Left lung (tissue), 14 donors: ENCODE measurements at places on chromosomes 13 and 19.

GRCh38 chr13:30698488-30699005, 36.8 kb upstream of the ALOX5AP start:
- H3K27me3 ChIP-seq: no peaks in the 10 kb centered on the region
- H3K36me3 ChIP-seq: no peaks in the 10 kb centered on the region
- peak overlapping the region; percentile 37 for H3K27ac ChIP-seq
- no peak for DNase-seq

GRCh38 chr19:34261334-34262109, 7.2 kb downstream of the GARRE1 start:
- H3K27me3 ChIP-seq: no peaks in the 10 kb centered on the region
- H3K27ac ChIP-seq: no peak overlapping the region
- no peak overlapping the region for H3K4me3 ChIP-seq
- H3K4me1 ChIP-seq: peaks cover 24% of the 10 kb centered on the region
- DNase-seq: no peak

DNA sequence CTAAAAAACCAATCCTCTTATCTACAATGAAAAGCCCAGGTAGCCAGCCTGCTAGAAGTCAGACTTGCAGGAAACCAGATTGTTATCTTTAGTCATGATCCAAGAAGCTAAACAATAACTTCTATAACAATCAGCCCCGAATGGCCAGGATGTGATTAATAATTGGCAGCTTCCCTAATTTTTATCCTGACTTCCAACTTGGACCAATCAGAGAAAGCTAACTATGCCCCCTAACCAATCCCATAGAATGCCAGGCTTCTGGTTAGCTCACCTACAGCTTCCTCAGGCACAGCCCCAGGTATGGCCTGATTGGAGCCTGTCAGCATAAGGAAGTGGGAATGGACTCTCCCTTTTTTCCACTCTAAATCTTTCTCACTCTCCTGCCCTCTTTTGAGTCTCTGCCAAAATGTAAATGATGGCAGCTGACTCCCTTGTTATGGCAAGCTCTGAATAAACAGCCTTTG, 394.9 kb downstream of the DLEU7 start:
- no peaks in the 10 kb centered on the region for H3K27me3 ChIP-seq
- no peak for DNase-seq
- no peak overlapping the region for H3K27ac ChIP-seq
- H3K4me3 ChIP-seq: no peak overlapping the region
- peaks cover 21% of the 10 kb centered on the region for H3K4me1 ChIP-seq
- no peaks in the 10 kb centered on the region for H3K36me3 ChIP-seq

GRCh38 chr13:52348983-52349780, 56.8 kb downstream of the THSD1 start:
- no peaks in the 10 kb centered on the region for H3K4me1 ChIP-seq
- H3K27me3 ChIP-seq: no peaks in the 10 kb centered on the region
- no peaks in the 10 kb centered on the region for H3K36me3 ChIP-seq
- no peak overlapping the region for H3K4me3 ChIP-seq

- DNase-seq: no peak
- H3K4me1 ChIP-seq: peaks cover 17% of the 10 kb centered on the region
These were observed 24.6 kb downstream of the CYSLTR2 start for GRCh38 chr13:48678316-48678715.

- H3K4me3 ChIP-seq: no peak overlapping the region
- no peaks in the 10 kb centered on the region for H3K27me3 ChIP-seq
- no peak for DNase-seq
- no peak overlapping the region for H3K27ac ChIP-seq
- no peaks in the 10 kb centered on the region for H3K36me3 ChIP-seq
- no peaks in the 10 kb centered on the region for H3K4me1 ChIP-seq
These were observed 106.2 kb downstream of the SLITRK5 start for GRCh38 chr13:87777387-87777786.

DNA sequence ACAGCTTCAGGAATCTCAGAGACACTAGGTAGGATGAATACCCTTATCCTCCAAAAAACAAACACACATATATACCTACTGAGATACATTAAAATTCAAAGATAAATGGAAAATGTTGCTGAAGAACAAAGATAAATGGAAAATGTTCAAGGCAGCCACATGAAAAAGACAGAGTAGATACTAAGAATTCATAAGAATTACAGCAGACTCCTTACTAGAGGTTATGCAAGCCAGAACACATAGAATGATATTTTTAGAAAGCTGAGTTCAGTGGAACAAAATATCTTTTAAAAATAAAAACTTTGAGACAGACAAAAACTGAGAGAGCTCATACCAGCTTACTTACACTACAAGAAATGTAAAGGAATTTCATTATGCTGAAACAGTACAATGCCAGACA, 35.6 kb downstream of the UCHL3 start:
- no peak overlapping the region for H3K4me3 ChIP-seq
- H3K36me3 ChIP-seq: peaks cover 15% of the 10 kb centered on the region
- H3K27ac ChIP-seq: no peak overlapping the region
- H3K4me1 ChIP-seq: no peaks in the 10 kb centered on the region

GRCh38 chr13:51026016-51026415, 85.1 kb downstream of the C13orf42 start:
- no peaks in the 10 kb centered on the region for H3K4me1 ChIP-seq
- no peak overlapping the region for H3K27ac ChIP-seq
- DNase-seq: no peak
- H3K4me3 ChIP-seq: no peak overlapping the region
- H3K27me3 ChIP-seq: no peaks in the 10 kb centered on the region

DNA sequence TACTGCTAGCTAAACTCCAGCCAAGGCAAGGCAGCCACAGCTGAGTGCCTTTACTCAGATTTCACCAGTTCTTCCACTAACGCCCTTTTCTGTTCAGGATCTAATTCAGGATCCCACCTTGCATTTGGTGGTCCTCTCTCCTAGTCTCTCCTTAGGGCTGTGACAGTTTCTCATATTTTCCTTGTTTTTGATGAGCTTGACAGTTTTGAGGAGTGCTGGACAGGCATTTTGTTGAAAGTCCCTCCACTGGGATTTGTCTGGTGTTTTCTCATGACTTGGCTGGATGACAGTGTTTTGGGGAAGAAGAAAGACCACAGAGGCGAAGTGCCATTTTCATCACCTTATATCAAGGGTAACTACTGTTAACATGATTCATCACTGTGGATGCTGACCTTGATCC, 162.3 kb upstream of the TSC22D1 start:
- H3K36me3 ChIP-seq: no peaks in the 10 kb centered on the region
- H3K4me3 ChIP-seq: no peak overlapping the region
- DNase-seq: no peak
- no peak overlapping the region for H3K27ac ChIP-seq

- peaks cover 9% of the 10 kb centered on the region for H3K4me1 ChIP-seq
- no peak overlapping the region for H3K27ac ChIP-seq
- H3K36me3 ChIP-seq: no peaks in the 10 kb centered on the region
- H3K4me3 ChIP-seq: no peak overlapping the region
These were observed 12.0 kb upstream of the GAS6 start for GRCh38 chr13:113875837-113876281.

DNA sequence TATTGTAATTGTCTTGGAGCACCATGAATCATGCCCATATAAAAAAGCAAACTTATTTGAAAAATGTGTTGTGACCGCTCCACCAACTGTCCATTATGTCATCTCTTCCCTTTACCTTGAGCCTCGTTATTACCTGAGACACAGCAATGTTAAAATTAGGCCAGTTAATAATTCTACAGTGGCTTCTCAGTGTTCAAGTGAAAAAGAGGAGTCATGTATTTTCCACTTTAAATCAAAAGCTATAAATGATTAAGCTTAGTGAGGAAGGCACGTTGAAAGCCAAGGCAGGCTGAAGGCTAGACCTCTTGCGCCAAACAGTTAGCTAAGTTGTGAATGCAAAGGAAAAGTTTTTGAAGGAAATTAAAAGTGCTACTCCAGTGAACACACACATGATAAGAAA, 210.5 kb downstream of the GPC6 start:
- no peaks in the 10 kb centered on the region for H3K27me3 ChIP-seq
- no peaks in the 10 kb centered on the region for H3K4me1 ChIP-seq
- H3K36me3 ChIP-seq: no peaks in the 10 kb centered on the region
- H3K27ac ChIP-seq: no peak overlapping the region
- no peak overlapping the region for H3K4me3 ChIP-seq
- no peak for DNase-seq

GRCh38 chr13:61695147-61695546, 279.5 kb upstream of the PCDH20 start:
- H3K36me3 ChIP-seq: no peaks in the 10 kb centered on the region
- H3K27me3 ChIP-seq: no peaks in the 10 kb centered on the region
- no peaks in the 10 kb centered on the region for H3K4me1 ChIP-seq
- H3K27ac ChIP-seq: no peak overlapping the region
- DNase-seq: no peak

DNA sequence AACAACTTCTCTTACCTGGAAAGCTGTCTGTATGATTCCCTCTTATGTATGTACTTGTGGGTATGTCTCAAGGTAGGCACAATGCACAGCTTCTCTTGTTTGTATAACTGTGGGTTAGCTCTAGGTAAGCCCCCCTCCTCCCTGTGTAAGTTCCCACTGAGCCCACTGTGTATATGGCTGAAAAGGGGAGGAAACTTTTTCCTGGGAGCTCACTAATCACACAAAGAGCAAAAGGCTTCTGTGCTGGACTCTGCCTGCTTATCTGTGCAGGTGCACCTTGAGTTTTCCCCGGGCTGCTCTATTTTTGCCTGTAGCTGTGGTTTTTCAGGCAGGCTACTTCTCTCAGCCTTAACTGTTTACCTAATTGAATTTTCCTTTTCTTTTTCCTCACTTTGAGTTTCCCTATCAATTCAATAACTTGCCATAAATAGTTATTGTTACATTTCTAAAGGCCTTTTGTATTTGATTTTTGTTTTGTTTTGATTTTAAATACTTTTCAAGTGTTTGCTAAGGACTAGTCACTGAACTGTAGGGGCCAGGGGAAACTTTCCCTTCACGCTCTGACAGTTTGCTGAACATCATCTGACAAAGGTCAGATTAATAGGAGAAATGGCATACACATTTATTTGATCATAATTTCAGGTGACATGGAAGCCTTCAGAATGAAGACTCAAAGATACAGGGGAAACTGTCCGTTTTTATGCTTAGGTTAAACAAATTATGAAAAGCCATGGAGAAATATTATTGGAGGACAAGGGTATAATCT, 423.5 kb upstream of the ATXN8OS start:
- no peaks in the 10 kb centered on the region for H3K4me1 ChIP-seq
- H3K27ac ChIP-seq: no peak overlapping the region
- H3K36me3 ChIP-seq: no peaks in the 10 kb centered on the region
- H3K4me3 ChIP-seq: no peak overlapping the region
- no peak for DNase-seq
- H3K27me3 ChIP-seq: no peaks in the 10 kb centered on the region
